A549 treated with RU486 at 1 μM for 4 hours (cell line): ENCODE measurements at places on chromosomes 5 and 9. TPM values are rescaled to one million over a fixed set of nuclear protein-coding genes. Genes with fewer than 3 reads are reported as not detected.

INSL4 gene
- 13.9 to 18.0 TPM (median 15.5 TPM) in 5 replicates for total RNA-seq

SNCAIP gene
- total RNA-seq = not detected in 5 replicates

ALAD gene
- total RNA-seq = 13.1 to 16.7 TPM (median 14.7 TPM) in 5 replicates

SOHLH1 gene
- total RNA-seq = not detected in 5 replicates

NSD1 gene
- 14.7 to 21.8 TPM (median 20.4 TPM) in 5 replicates for total RNA-seq

NPR2 gene
- 4.4 to 6.3 TPM (median 5.8 TPM) in 5 replicates for total RNA-seq

MELK gene
- 57.1 to 85.5 TPM (median 75.8 TPM) in 5 replicates for total RNA-seq

NME5 gene
- not detected in 5 replicates for total RNA-seq

IFNA7 gene
- total RNA-seq = not detected in 5 replicates

LCP2 gene
- total RNA-seq = not detected in 5 replicates

GTF3C4 gene
- total RNA-seq = 14.7 to 20.2 TPM (median 19.7 TPM) in 5 replicates

NUTM2F gene
- not detected in 5 replicates for total RNA-seq

OTP gene
- total RNA-seq = 0.08 to 0.19 TPM (median 0.13 TPM) in 4 of 5 replicates, not detected in the other

OR1J2 gene
- not detected in 5 replicates for total RNA-seq

LECT2 gene
- not detected in 5 replicates for total RNA-seq

NEUROG1 gene
- total RNA-seq = not detected in 5 replicates

HSPB3 gene
- total RNA-seq = not detected in 5 replicates

CARTPT gene
- not detected in 5 replicates for total RNA-seq

CCIN gene
- not detected in 5 replicates for total RNA-seq

ACTBL2 gene
- total RNA-seq = 0.06 to 0.07 TPM in 2 of 5 replicates, not detected in the others

TRIP13 gene
- total RNA-seq = 60.8 to 66.9 TPM (median 66.4 TPM) in 5 replicates

ADRA1B gene
- 9.1 to 13.9 TPM (median 11.2 TPM) in 5 replicates for total RNA-seq

IL13 gene
- 0.07 to 0.24 TPM in 2 of 5 replicates, not detected in the others for total RNA-seq

FAM153A gene
- total RNA-seq = not detected in 5 replicates

MEIKIN gene
- total RNA-seq = not detected in 5 replicates

FBXL7 gene
- total RNA-seq = 1.0 to 1.8 TPM (median 1.3 TPM) in 5 replicates

IFNA2 gene
- not detected in 5 replicates for total RNA-seq

SPOCK1 gene
- 13.0 to 21.8 TPM (median 16.0 TPM) in 5 replicates for total RNA-seq
